ENCODE measurements at places on chromosomes 11 and 22.

- no peak for DNase-seq
These were observed 62.5 kb downstream of the SYTL2 start for GRCh38 chr11:85748455-85748891.

- no peak for DNase-seq
These were observed 31.5 kb downstream of the MOV10L1 start for GRCh38 chr22:50121202-50121740.

DNA sequence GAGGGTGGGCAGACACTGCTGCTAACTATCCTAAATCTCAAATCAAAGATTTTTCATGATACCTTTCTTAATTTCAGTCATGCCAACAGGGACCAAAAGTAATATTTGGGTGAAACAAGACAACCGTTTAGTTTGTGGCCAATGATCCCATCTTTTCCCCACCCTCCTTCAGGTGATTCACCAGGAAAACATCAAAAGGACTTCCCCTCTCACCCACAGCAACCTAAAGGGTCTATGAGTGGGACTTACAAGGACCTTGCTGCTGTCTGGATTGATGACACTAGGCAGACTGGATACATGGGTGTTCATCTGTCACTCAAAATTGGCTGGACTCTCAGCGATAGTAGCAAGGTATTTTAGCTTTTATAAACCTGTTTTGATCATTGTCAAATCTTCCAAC is 62.0 kb upstream of the ZC3H12C start:
- no peak for DNase-seq

GRCh38 chr11:113339929-113340589 is 25.7 kb downstream of the TTC12 start:
- no peak for DNase-seq

DNA sequence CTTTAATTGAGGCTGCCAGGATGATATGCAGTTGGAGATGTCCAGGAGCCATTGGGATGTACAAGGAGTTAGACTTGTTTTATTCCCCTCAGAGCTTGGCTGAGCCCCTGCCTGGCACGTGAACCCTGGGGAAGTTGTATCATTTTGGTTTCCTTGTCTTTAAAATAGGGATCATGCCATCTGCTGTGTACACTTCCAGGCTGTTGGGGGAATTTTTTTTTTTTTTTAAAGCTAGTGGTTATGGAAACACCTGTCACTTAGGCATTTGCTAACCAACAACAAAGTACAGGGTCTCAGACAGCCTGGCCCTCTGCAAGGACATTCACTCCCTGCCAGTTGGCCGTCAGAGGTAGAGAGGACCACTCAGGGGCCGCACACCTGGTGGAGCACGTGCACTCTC is 8.5 kb upstream of the RAB1B start:
- DNase-seq, result no peak

GRCh38 chr22:43159484-43160178 is 8.3 kb downstream of the TSPO start:
- DNase-seq, result no peak

DNA sequence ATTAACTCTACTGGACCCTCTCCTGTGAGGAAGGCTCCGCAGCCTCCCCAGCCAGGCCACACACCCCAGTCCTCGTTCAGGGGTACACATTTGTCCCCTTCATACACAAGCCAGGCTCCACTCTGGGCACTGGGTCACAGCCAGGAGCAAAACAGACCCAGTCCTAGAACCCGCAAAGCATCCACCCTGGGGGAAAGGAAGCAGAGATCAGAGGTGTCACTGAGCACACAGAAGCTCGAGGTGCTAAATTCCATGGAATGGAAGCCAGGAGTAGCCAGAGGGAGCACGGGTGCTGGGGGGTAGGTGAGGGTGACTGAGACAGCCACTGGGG is 43.6 kb upstream of the TH start:
- DNase-seq, result no peak

DNA sequence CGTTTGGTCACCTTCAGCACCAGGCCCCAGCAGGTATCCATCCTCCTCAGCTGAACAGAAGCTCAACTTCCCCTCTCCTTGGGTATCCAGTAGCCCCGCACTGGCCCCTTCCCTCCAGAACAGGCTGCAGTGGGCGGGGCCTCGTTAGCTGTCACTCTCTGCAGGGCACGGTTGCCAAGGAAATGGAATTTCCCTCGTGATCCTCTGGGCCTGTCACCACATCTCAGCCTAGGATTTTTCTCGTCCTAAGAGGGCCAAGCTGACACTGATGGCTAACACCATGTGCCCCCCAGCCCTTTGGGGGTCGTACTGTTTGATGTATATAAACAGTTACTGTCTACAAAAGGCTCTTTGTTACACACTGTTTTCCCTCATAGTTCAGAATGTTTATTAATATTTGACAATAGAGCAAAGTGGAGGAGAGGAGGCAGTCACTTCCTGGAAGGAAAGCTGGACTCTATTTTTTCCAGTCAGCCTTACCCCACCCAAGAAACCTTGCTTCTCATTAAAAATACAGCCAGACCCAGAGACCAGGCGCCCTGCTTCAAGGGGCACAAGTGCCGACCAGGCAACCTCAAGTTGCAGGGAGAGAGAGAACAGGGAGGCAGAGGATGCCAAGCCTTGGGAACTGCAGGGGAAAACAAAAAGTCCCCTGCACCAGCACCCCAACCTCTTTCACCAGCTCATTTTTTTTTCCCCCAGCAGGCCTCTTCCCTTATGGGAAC is 44.5 kb downstream of the FEZ1 start:
- DNase-seq, result no peak

DNA sequence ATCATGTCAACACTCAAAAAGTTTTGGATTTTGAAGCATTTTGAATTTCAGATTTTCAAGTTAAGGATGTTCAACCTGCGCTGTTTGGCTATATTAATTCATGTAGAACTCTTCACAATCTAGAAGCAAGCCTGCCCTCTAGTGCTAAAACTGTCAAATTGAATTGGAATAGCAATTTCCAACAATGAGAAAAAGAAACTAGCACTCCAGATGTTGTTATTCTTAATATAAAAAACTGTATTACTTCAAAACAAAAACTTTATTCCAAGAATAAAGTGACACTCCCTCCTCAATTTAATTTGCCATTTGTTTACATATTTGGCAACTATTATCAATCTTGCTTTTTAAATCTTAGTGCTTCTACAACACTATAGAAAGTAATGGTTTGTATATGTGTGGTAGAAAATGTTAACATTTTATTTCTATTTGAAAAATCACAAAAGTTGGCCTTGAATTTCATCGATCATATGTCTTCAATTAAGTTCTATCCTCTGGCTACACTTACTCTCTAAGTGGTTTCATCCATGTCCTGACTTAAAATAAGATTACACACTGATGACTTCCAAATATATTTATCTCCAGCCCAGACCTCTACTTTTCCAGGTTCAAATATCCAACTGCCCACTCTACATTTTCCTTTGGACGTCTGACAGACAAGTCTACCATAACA is 36.6 kb downstream of the DCUN1D5 start:
- no peak for DNase-seq

DNA sequence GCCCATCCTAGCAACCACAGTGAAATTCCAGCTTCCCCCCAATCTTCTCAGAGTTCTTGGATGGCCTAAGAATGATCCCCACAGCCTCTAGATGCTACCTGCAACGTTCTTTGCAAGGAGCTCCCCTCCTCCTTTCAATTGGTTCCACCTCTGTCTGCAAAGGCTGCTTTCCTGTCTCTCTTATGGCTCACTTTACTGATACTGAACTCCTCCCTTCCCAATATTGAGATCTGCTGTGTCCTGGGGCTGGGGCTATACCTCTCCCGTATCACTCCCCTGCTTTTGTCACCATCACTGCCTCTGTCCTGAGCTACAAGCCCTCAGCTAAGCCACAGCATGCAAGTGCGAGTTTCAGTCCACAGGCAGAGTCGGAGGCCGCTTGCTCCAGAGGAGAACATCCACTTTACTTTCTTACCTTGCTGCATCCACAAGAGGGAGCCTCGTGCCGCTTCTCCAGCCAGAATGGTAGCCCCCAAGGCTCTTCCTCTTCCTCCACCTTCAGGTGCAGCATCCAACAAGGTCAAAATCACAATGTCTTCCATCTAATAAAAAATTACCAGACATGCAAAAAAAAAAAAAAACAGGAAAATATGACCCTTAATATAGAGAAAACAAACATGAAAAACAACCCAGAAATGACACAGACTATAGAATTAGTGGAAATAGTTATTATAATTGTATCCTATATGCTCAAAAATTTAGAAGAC is 48.6 kb upstream of the TMEM45B start:
- DNase-seq, result no peak

- no peak for DNase-seq
These were observed 46.9 kb downstream of the WNT11 start for GRCh38 chr11:76159303-76159937.

GRCh38 chr11:86719781-86720463 is 47.5 kb upstream of the ME3 start:
- DNase-seq, result no peak

GRCh38 chr11:75261902-75262361 is 21.4 kb downstream of the TPBGL start:
- DNase-seq, result no peak

DNA sequence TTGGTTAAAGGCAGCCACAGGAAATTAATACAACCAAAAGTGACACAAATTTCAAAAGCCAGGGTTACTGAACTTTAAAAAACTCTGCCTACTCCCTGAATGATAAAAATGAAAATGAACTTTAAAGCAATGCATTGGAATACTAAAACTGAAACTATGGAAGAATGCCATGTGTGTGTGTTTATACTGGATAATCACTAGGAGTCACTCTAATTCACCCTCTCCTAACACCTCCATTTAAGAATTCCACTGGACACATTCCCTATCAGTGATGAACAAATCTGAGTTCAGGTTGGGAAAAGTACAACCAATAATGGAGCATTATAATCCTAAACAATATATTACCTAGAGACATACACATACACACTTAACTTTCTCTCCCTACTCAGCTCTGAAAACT is 27.5 kb upstream of the PLAAT3 start:
- no peak for DNase-seq

DNA sequence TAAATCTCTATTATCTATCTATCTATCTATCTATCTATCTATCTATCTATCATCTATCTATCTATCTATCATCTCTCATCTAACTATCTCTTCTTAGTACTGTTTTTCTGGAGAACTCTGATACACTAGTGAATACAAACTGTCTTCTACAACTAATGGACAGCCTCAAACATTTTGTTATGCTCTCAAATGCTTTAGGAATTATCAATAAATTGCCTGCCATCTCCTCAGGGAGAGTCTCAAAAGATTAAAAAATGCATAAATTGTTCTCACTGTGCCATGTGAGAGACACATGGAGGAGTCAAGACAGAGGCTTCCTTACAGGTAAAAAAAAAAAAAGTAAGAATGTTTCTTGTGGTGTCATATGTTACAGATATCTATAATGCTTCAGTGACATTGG is at the start of gene OR8K3:
Gene OR8K3, plus strand, starts transcription at position 301 of the 400 bp plus-strand sequence. CDS start 3,163 bp downstream, outside the sequence.
- DNase-seq, result no peak

DNA sequence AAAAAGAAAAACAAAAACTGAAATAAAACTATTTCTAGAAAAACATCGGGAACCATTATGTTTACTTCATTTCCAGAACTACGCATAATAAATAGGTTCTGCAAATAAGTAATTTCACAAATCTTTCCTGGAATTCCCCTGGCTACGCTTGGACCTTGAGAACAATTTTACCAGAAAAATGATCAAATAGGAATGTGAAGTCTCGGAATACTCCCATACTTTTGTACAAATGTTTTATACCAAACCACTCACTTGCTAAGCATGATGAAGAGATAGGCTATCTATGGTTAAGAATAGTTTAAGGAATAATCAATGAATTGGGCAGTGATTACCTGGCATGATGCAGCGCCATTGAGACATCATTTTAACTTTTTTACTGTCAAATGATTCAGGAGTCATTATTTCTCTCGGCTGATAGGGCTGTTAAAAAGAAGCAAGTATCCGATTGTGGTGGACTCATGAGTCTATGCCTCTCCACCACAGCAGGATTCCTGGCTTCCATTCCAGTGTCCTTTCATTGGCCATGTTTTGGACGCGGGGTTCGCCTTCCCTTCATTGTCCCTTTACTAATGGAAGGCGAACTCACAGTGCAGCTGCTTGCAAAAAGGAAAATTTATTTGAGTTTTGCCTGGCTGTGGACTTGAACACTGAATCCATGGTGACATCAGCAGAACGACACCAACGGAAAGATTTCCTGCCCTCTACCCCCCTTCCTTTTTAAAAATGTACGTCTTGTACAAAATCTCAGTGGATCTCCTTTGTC is 39.9 kb upstream of the BLID start:
- DNase-seq, result no peak

DNA sequence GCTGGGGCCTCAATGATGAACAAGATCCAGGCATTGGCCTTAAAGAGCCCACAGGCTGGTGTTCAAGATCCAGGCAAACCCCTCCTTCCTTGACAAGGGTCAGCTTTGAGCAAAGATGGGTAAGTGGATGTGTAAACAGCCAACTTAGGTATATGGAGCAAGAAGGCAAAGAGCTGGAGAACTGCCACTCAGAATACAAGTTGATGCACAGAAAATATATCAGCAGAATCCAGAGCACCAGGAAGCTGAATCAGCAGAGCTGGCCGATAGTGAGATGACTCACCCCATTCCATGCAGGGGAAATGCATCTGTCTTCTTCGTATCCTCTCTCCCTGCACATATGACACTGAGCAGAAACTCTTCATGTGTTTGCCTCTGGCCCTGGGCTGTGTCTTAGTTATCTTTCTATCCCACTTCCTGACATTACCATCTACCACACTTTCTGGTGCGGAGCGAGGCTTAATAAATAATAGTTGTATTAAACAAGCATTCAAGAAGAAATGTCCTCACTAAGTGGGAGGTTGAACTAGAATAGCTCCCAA is 57.8 kb downstream of the ENDOD1 start:
- no peak for DNase-seq
